HS-5 (cell line): ENCODE measurements at places on chromosomes 4 and X.

DNA sequence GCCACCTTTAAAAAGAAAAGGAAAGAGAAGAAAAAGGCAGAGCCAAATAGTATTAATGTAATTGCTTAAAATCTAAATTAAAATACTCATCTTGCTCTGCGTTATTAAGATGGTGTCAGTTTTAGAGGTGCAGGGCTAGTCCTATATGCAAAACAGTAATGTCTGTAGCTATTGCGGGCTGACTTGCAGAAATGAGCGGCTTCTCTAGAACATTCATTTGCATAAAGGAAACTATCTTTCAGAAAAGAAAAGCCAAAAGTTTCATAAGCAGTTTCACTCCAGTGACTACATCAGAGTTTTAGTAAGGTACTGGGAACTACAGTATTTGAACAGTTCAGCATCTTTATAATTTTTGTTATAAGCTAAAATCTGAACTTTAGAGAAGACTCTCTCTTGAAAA, 6.0 kb downstream of the SMAD1 start:
- no peak for DNase-seq

DNA sequence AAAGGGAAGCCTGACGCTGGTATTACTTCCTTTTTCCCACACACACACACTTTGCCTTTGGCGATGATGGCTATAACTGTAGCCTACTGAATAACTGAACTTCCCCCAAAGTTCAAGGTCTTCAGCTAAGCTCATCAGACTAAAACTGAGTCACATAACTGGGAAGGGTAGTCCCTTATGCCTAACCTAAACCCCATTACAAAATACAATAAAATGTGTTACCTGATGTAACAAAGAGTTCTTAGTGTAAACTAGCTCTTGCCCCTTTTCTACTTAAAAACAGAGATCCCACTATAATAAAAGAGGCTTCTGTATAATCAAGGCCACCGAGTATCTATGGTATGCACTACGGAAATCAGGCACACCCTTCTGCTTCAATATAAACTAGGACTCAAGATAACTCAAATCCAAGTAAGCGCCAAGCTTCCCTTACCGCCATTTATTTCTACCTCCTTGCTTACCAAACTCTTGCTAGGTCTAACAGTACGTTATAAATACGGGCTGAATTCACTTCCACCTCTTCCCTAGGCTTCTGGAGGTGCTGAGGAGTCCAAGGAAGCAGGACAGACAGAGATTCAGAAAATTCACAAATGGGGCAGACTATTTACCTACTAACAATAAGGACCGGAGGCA, 2.4 kb downstream of the OTUD4 start:
- no peak for DNase-seq

- no peak for DNase-seq
Measured at GRCh38 chrX:16797358-16797757, 11.1 kb downstream of the TXLNG start.

DNA sequence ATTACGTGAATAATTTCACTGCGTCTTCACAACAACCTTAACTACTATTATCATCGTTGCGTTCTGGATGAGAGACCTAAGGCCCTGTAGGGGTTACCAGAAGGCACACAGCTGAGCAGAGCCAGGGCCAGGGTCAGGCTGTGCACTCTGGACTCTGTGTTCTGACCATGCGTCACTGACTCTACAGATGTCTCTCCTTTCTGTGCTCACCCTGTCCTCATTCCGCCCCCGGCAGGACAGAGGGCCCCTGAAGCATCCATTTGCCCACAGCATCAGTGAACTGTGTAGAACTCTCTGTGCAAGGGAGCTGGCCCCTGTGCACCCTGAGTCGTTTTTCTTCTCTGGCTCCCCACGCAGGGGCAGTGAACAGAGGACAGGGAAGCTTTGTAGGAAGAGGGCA, 21.3 kb downstream of the GPKOW start:
- no peak for DNase-seq

DNA sequence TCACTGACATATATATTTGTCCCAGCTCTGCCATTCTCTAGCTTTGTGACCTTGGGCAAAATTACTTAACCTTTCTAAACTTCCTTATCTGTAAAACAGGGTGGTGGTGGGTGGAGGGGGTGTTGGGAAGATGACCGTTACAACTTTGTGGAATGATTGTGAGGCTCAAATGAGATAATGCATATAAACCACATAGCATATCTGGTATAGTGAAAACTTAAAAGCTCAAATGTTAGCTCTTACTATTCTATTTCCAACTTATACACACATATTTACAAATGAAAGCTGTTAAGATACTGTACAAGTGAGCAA, 52.9 kb upstream of the HPRT1 start:
- DNase-seq = no peak

- DNase-seq = no peak
Measured at GRCh38 chrX:118129681-118130080, 13.1 kb upstream of the KLHL13 start.

GRCh38 chr4:40782876-40783275, 33.1 kb downstream of the NSUN7 start:
- DNase-seq = no peak

DNA sequence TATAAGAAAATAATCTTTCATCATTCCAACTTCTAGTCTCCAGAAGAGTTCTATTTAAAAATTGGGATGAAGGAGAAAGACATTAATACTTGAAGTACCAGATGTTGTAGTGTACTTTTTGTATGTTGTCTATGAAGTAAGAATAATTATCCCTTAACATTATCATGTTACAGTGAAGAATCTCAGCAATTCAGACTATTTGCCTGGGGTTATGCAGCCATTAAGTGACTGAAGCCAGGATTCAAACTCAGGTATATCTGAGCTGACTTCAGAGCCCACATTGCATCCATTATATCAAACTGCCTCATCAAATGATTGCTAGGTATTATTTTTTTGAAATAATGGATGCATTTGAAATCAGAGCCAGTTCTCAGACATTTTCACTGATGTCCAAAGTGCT, 76.1 kb upstream of the FHDC1 start:
- no peak for DNase-seq

DNA sequence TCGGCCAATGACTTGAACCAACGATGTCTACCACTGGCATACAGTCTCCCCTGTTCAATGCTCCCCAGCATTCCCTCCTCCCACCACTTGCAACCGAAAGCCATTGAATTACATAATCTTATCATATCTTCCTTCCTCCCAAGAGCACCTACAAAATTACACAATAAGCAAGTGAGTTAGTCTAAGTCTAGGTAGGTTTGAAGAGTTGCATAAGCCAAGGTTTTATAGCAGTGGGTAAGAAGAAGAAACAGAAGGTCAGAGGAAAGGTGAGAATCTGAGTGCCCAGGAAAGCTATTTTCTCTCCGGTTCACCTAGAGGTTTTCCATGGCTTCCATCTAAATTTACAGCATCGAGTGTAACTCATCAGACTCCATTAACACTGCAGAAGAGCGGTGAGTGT, 40.3 kb downstream of the ATP8A1 start:
- DNase-seq = no peak

GRCh38 chr4:183408796-183409195, 35.6 kb upstream of the CDKN2AIP start:
- DNase-seq = no peak

DNA sequence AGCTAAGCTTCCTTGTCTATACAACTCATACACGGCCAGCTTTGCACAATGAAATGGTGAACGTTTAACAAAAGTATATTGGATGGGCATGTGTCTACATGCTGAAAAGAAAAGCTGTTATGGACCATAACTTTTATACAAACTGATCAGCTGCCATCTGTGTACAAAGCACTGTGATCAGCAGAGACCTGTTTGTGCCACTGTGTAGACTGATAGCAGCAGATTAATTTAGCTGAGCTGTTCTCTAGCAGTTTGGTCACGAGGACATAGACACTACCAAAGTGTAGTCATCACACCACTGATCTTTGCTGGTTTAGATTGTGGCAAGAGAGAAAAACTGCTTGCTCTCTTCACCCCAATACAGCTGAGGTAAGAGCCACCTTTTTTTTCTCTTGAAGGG, 124.5 kb downstream of the RAPGEF2 start:
- DNase-seq = no peak

- DNase-seq = no peak
Measured at GRCh38 chr4:7964890-7965662, 25.4 kb upstream of the AFAP1 start.

DNA sequence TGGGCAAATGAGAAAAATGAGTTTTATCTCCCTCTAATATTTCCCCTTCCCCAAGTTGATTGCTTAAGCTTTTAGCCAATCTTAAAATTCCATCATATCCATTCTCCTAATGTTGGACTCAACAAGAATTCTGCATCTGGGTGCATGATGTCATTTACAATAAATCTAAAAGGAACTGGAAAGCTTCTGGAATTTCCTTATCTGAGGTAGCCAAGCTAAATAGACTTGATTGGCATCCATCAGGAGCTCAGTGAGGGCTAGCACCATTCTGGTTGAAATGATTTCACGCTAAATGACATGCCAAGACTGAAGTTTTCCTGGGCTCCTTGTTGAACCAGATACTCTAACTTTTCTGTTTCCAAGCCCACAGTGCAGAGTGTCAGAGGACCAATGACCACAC, 110.3 kb upstream of the SCML1 start:
- DNase-seq = no peak

DNA sequence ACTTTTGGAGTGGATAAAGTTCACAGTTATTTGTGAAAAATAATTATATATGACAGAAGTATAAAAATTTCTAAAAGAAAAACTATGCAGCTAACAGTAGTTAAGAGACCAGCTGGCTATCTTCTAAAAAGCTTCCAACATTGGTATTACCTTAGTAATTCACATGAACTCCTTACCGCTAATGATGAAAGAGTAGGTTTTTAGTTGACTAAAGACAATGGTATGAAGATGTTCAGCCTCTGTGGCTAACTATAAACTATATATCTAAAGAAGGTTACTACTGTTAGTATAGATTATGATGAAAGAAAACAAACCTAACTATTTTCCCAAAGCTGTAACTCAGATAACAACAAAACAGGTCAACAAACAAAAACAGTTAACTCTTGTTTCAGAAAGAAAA, 10.4 kb downstream of the CCNI start:
- DNase-seq = no peak

- DNase-seq = no peak
Measured at GRCh38 chr4:74431113-74431826, 13.7 kb upstream of the AREG start.

DNA sequence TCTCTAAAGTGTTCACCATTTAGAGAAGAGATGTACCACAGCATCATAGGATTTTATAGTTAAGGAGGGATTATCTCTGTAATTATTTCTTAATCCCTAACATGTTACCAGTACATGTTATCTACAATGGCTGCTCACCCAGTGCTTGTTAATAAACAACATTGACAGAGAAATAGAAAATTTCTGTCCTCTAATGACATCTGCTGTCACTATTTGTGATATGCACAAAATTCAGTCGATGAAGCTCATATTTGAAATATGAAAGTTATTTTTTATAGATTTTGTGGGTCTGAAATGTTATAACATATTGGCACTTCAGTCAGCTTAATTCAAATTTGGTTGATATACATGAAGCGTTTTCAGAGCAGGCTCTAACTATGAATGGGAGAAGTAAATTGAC, 48.8 kb upstream of the GRXCR1 start:
- DNase-seq = no peak

DNA sequence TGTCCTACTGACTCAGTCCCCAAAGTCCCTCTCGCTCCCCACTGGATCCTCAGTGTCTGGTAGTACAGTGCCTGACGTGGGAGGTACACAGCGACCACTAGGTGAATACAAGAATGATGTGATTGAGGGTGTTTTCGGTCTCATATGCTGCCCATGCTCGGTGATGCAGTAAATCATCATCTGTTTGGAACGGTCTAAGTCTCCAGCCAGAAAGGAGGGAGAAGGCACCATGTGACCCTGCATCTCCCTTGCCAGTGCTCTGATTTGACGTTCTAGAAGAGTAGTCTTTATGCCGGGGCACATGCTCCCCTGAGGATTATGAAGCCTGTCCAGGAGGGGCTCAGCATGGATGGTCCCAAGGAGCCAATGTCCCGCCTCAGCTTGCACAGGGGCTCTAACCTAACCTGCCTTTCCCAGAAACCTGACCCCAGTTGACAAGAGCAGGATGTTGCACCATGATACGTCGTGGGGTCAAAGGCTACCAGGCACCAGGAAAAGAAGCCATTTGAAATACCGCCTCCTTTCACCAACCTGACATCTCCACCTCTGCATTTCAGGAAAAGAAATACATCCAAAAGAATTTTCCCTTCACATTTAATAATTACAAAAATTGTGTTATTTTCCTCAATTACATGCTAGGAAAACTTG, 13.8 kb upstream of the PLXNB3 start:
- DNase-seq = no peak

GRCh38 chrX:10631416-10632145, 11.2 kb upstream of the MID1 start:
- DNase-seq = no peak

GRCh38 chr4:13483136-13483767, 888 bp downstream of the RAB28 start:
- DNase-seq = no peak

DNA sequence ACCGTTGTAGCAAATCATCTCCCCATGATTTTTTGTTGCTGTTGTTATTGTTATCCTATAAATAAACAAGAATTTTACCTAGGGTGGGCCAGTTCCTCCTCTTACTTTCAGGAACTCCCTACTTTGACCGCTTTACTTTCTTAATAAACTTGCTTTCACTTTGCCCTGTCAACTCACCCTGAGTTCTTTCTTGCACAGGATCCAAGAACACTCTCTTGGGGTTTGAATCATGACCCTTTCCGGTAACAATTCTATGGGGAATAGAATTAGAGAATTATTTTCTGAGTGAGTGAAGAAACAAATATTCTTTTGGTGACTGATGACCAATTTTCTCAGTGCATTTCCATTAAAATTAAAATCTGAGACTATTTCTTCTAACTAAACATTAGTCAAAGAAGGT, 584.0 kb upstream of the TENM3 start:
- DNase-seq = no peak

DNA sequence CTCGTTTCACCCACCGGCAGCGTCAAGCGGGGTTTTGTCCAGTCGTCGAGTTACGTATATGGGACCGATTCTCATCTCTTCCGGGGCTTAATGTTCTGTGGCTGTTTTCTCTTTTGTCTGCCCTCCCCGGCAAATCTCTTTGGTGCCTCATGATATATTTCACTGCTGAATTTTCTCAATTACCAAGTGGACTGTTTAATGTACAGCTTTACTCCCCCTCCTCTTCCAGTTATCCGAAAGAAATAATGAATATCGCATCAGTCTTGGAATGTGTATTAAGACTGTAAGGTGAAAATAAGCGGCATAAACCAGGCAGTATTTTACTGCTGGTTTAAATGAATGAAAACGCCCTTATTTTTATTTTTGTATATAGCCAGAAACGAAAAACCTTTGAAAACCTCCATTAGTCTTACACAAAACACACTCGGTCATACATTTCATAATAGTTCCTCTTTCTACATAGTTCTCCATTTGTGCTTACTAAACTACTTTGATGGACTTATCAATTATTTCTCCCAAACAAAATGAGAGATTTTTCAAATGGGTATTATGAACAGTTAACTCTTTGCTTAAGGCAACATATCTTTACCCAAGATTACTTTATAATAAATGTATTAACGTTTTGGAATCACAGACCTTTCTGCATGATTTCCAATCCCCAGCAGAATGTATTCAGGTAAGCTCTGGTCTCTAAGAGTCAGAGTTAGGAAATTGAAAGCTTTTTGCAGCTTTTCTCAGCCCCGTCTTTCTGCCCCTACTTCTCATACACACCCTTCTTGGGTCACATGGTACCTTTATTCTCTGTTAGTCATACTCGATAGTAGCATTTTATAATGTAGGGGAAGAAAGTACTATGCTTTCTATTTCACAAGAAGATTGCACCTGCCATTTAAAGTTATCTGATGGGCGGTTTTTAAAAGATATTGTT, 979 bp downstream of the RP2 start:
- no peak for DNase-seq
